ENCODE measurements at places on chromosomes 2 and 18.

- DNase-seq = no peak
Measured at GRCh38 chr2:121949271-121949670, 193.8 kb downstream of the TSN start.

GRCh38 chr18:36516726-36517125, 219.2 kb downstream of the FHOD3 start:
- DNase-seq = no peak

DNA sequence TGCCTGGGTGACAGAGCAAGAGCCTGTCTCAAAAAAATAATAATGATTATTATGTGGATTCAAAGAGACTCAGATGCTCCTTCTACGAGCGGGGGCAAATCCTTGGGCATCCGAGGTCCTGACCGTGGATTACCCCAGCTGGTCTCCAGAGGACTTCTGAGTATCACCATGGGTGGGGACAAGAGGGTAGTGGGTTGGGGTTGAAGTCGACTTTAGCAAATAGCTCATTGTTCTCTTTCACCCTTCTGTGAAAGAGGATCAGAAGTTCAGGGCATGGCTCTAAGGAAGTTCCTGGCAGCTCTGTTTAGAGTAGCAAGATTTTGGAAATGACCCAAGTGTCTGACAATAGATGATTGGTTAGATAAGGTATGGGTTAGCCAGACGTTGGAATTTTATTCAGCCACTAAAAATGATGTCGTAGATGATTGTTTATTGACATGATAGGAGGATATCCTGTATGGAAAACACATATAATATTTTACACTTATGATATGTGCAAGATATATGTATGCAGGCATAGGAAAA, 59.0 kb upstream of the SPRED2 start:
- peak; percentile 52 for DNase-seq

- DNase-seq = no peak
Measured at GRCh38 chr2:31083234-31083993, 54.8 kb downstream of the GALNT14 start.

- DNase-seq = peak; percentile 77
Measured at GRCh38 chr2:174873471-174873870, 109.2 kb upstream of the CHRNA1 start.

GRCh38 chr2:9820020-9820973, 23.0 kb upstream of the TAF1B start:
- DNase-seq = peak; percentile 62

- no peak for DNase-seq
Measured at GRCh38 chr2:59741840-59742239, 811.6 kb downstream of the BCL11A start.

DNA sequence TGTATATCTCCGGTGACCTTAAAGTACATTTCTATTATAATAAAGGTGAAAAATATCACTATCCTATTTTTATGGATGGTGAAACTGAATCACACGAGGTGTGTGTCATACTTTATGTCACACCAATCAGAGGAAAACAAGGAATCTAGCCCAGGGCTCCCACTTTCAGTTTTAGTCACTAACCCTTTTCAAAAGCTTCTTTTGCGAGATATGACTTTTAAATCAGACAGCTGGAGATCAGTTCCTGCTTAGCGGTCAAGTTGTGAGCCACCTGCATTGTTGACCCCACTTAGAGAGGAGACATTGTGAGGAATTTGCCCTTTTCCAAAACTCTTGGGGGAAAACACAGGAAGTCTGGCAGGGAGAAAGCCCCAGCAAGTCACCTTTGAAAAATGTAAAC, 70.5 kb downstream of the CPS1 start:
- DNase-seq = peak; percentile 15

DNA sequence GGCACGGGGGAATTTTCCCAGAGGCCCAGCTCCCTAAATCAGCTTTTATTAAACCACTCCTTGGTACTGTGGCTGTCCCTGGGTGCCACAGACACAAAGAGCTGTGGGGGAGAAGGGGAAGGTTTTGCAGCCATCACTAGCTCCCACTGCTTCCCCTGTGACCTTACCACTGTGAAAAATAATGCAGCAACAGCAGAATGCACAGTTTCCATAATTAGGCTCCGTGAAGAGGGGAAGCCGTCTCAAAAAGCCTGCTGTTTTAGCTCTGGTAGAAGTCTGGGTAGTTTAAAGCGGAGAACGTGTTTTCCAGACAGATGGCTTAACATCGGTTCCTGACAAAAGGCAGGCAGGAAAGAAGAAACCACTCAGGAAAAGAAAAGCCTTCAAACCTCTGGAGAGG, 27.5 kb upstream of the CAB39 start:
- DNase-seq = no peak

DNA sequence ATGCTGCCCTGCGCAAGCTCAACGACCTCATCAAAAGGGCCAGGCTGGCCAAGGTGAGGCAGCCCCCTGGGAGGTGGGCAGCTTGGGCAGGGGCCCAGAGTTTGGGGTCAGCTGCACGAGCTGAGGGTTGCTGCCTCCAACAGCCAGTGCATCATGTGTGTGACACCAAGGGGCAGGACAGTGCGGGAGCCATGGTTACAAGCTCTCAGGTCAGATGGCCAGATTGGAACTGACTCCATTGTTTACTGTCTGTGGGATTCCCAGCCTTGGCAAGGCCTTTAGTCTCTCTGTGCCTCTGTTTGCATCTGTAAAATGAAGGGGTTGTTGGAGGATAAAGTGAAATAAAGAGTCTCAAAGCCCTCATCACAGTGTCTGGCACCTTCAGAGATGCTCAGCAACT, 26.9 kb downstream of the EHD3 start:
- DNase-seq = no peak

GRCh38 chr18:47280121-47280520, 28.7 kb upstream of the SKOR2 start:
- DNase-seq = no peak

DNA sequence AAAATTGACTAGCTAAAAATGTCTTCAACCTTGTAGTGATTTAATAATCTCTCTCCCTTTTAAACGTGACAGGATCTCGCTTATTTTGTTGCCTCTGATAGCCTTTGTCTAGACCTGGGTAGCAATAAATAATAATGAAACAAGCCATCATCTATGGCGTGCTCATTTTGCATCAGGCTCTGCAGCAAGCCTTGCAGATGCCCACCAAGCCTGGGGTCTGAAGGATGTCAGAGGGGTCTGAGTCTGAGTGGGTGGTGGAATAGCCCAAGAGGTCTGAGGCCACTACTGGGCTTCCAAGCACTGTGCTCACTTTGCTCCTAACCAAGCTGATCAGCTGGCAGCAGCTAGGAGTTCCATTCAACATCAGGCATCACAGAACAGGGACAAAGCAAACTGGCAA, 109.4 kb downstream of the GYPC start:
- no peak for DNase-seq

DNA sequence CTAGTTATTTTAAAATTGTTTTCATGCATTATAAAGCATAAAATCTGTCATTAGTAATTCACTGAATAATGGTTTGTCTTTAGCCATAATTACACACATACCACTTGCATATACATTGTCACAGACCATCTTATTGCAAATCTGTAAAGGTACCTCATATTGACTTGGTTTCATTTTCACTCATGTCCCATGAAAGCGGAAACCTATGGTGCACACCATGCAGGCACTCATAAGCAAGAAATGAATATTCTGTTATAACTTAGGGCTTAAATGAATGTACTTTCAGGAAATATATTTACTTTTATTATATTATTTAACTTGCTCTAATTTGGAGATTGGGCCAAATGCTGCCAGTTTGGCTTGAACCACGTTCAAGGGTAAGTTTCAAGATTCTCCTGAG, 29.2 kb upstream of the STK17B start:
- no peak for DNase-seq

DNA sequence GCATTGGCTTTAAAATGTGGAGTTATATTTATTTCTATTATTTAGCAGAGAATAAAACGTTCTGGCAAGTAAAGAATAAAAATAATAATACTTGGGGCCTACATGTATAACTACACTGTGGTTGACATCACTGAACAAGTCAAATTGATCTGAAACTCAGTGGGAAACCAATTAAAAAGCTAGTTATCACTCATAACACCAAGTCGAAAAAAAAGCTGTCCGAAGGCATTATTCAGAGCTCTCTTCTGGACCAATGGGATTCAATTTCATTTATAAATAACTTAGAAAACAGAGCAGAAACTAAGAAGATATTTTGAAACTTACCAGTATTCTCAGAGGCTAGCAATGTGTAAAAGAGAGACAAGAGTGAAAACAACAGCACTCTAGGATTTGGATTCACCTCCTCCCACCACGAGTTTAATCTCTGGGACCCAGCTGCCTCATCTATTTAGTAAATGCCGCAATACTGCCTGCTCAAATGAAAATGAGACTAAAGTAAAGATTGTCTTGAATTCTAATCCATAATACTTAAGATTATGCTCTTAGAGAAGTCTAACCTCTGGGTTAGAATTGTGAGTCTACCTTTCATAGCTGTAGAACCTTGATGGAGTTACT, 128.4 kb downstream of the NBAS start:
- DNase-seq = no peak

DNA sequence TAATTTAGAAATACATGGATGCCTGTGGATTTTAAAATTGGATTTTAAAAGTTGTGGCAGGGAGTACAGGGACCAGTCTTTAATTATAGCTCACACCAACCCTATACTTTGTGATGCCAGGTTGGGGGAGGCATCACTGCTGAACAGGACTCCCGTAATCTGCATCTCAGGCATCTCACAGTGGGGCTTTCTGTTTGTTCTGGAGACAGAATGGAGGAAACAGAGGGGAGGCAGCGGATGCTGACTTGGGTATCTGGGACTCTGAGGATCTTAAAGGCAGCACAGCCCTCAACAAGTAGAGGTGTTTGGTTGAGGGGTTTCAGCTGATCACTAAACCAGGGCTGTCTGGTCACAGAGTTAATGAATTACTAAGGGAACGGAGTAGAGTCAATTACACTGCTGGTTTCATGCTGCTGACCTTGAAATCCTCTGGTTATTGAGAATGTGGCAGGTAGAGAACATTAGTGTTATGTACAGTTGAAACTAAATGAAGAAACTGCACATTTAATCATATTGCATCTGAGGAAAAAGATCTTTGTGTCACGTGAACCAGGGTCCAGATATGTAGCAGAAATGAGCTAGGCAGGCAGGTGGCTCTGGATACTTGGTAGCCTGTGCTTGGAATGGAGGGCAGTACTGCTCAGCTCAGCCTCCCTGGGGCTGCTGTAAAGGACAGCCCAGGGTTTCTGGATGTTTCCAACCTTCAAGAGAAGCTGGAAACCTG, 40.3 kb downstream of the FHOD3 start:
- DNase-seq = no peak

GRCh38 chr2:186617771-186618170, 27.9 kb downstream of the ITGAV start:
- no peak for DNase-seq

DNA sequence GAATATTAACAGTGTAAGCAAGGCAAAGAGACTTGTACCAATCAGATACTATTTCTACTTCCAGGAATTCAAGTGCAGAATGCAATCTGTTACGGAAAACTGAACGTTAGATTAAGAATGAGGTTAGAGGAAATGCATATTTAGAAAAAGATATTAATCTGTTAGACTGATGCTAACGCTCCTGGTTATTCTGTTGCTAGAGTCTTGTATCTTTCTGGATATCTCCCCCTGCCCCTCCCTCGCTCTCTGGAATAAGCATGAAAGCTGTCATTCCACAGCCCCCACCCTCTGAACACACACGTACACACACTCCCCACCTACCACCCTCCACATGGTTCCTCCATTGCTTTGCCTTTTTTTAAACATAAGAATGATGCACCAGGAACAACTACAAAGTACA, 24.1 kb downstream of the FIGN start:
- no peak for DNase-seq

- DNase-seq = peak; percentile 93
Measured at GRCh38 chr2:201071479-201072200, at the start of the genes HYCC2 and NDUFB3. Gene HYCC2 (minus strand): TSS chr2:201071671. CDS start chr2:201024009, 47,662 bp downstream. Gene NDUFB3 (plus strand): TSS chr2:201072001. CDS start chr2:201078883, 6,882 bp downstream.

- no peak for DNase-seq
Measured at GRCh38 chr2:239247401-239248245, 153.2 kb downstream of the HDAC4 start.

- DNase-seq = no peak
Measured at GRCh38 chr2:208210688-208211451, 21.0 kb upstream of the C2orf80 start.

- DNase-seq = no peak
Measured at GRCh38 chr18:31268985-31269406, 49.0 kb upstream of the DSG1 start.

DNA sequence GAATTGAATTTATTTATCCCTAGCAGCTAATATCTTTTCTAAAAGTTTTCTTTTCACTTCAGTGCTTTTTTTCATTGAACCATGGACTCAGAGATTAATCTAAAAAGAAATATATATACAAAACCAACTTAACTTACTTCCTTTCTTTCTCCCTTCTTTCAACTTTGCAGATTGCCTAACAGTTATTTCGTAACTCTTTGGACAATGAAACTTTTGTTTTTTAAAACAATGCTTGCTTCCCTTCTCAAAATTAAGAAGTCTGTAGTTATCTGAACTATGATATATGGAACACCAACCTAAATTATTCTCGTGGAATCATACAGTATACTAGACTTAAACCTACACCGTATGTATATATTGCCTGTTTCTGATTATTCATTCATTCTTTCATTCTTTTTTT, 62.9 kb downstream of the MIB1 start:
- no peak for DNase-seq

GRCh38 chr18:10314066-10314465, 140.4 kb upstream of the APCDD1 start:
- DNase-seq = no peak

GRCh38 chr2:241935314-241935713, 65.8 kb downstream of the RTP5 start:
- DNase-seq = peak; percentile 93

- DNase-seq = no peak
Measured at GRCh38 chr2:100673691-100674485, 111.1 kb downstream of the PDCL3 start.

DNA sequence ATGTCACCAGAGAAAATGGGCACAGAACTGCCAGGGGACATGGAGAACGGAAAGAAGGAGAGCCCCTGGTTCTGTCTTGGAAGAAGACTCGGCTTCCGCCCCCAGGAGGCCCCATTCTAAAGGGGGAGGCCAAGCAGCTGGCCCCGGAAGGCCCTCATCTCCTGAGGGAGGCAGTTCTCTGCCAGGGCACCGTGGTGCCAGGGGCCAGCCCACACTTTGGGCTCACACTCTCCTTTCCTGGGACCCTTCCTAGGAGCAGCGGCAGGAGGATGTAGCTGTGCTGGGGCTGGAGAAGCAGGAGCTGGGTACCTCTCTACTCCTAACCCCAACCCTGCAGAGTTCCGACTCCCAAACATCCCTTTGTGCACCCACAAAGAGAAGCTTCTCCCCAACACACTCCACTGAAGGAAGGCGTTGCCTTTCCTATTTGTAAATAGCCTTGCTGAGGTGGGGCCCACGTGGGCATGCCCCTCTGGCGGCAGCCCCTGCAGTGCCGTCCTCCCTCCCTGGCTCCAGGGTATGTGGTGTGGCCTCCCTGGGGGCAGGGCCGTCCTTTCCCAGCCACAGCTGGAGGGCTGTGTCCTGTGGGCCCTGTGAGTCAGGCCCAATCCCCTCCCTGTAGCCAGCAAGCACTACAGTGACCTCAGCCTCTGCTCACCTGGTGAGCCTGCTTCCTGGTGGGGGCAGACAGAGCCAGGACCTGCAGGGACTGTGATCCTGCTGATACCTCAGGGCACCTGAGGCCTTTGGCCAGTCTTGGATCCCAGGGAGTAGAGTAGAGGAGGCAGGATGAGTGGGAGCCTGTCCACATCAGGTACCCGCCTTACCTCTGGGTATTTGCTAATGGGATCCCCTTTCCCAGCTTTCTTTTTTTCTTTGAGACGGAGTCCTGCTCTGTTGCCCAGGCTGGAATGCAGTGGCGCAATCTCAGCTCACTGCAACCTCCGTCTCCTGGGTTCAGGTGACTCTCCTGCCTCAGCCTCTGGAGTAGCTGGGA, 26.6 kb downstream of the ZFP36L2 start:
- DNase-seq = no peak

- DNase-seq = no peak
Measured at GRCh38 chr18:37710726-37711125, 145.1 kb upstream of the CELF4 start.
